ENCODE measurements at places on chromosomes 4 and X.

GRCh38 chr4:152037435-152037834 is 276.6 kb upstream of the GATB start:
- DNase-seq = no peak

DNA sequence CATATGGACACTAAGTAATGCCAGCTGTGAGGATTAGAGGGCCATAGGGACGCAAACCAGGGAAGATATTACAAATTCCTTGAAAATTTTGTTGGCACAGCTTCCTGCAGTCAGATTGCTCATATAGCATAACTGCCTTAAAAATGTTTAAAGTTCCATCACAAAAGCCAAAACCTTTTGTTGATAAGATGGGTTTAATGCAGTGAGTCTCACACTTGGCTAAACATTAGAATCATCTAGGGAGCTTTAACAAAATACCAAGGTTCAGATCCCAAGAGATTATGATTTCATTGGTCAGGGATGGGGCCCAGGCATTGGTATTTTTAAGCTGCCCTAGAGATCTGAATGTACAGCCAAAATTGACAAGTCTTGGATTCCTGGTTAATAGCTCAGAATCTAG is 376.5 kb upstream of the MAD2L1 start:
- DNase-seq = no peak

GRCh38 chr4:94934864-94935263 is 177.1 kb downstream of the BMPR1B start:
- DNase-seq = no peak

GRCh38 chr4:46715468-46715867 is 193.6 kb downstream of the COX7B2 start:
- DNase-seq = no peak

DNA sequence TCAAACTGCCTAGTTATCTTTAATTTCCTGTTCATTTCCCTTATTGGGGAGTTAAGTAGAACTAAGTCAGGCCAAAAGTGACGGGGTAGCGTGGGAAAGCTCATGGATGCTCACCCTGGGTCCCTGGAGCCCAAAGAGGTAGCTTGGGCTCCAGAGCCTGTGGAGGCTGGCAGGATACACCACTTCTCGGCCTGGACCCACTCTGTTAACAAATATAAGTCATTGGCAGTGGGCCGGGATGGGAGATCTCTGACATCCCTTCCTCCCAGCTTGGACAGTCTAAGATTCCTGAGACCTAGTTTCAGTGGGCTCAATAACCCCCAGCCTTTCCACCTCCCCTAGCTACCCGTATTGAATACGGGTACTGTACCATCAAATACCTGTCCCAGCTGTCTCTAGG is 106.1 kb downstream of the EFNB1 start:
- DNase-seq = no peak

DNA sequence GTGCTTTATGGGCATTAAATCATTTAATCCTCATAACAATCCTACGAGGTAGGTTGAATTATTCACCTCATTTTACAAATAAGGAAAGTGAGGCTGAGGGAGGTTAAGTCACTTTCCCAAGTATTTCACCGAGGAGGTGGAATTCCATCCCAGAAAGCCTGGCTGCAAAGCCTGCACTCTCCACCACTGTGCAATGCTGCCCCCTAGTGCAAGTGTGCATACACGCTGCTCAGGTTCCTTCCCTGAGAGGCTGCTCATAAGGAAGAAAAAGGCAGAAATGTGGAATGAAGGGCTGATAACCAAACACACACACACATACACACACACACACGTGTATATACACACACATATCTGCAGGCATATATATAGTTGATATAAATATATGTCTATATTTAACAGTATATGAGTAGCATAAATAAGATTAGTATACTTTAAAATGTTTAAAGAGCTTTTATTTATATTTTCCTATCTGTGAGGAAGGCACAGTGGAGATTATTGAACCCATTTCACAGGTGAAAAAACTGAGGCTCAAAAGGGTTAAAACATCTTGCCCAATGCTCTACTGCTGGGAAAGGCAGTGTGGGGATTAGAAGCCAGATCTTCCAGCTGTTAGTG is 714.5 kb upstream of the TENM3 start:
- DNase-seq = no peak

DNA sequence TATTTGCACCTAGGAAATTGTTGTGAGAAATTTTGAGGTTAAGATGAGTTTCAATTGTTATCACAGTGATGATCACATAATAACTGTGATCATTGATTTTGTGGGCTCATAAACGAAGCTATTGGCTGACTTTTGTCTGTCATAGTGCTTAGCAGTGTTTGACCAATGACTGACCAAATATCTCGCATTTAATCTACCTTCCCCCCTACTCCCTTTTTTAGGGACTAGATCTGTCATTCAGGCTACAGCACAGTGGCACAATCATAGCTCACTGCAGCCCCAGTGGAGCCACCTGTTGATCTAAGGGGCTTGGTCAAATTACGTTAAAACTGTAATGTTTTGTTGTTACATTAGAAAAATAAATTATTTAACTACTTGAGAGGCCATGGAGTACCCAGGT is 1.5 kb downstream of the FUNDC2 start:
- DNase-seq = no peak

DNA sequence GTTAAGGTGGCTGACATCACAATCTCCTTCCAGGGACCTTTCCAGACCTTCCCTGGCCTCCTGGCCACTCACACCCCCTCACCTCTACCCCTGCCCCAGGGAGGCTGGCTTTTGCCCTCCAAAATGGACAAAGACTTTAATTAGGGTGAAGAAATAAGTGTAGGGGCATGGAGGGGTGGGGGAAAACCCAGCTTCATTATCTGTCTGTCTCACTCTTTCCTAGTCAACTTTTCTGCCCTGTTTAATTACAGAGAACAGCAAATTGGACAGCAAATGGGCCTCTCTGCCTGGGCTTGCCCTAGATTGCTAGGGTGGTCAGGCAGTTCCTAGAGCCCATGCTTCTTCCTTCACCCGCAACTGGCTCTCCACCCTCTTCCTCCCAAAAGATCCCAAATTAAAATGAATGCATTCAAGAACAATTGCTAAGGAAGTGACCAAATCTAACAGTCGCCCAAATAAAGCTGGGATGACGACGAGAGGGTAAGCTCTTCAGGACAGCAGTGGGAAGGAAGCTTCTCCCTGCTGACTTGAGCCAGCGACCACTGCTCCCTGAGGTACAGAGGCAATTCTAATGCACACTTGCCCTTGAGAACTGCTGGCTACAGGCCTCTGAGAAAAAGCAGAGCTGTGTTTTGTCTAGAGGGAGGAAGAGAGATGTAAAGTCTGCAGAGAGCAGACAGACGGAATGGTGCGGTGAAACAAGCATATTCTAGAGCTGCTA is 12.4 kb downstream of the RAI2 start:
- no peak for DNase-seq

- no peak for DNase-seq
Measured at GRCh38 chr4:125952631-125953030, 637.9 kb downstream of the FAT4 start.

DNA sequence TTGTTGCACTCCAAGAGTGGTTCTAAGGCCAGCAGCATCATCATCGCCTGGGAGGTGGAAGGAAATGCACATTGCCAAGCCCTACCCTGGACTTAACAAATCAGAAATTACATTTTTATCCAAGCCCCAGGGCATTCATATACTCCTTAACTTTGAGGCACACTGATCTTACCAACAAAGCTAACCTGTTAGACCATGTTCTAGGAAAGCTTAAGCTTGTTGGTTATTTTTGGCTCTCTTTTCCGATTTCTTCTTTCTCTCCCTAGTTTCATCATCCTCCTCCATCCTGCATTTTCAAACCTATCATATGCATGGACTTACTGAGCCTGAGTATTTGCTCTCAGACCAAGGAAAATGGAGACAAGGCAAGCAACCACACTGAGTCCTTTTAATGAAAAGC is 133.4 kb downstream of the OPHN1 start:
- DNase-seq = no peak

Measured in activated naive CD4-positive, alpha-beta T cell treated with Interleukin-2 at 50 U/mL for 16 hours (primary cell).